Fibroblast of lung (primary cell): ENCODE measurements at places on chromosomes 3 and 15.

- no peak for DNase-seq
Observed at GRCh38 chr15:67558502-67558901, 16.0 kb downstream of the MAP2K5 start.

DNA sequence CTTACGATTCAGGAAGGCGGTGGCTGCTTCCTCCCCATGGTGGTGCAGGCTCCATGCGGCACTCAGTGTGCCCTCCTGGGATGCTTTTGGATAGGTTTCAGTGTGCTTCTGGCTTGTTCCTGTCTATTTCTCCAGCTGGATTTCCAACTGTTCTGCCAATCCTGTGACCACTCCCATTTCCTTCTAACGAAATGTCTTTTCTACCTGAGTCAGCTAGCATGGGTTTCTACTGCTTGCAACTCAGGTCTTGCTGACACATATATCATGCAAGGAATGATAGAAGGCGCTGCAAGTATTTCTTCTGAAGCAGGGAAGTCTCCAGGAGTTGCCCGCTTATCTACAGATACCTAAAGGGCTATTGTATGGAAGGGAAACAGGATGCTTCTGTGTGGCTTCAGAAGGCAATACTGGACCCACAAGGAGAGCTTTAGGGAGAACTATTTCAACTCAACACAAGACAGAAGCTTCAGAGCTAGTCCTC, 244.4 kb downstream of the OPA1 start:
- DNase-seq: no peak

DNA sequence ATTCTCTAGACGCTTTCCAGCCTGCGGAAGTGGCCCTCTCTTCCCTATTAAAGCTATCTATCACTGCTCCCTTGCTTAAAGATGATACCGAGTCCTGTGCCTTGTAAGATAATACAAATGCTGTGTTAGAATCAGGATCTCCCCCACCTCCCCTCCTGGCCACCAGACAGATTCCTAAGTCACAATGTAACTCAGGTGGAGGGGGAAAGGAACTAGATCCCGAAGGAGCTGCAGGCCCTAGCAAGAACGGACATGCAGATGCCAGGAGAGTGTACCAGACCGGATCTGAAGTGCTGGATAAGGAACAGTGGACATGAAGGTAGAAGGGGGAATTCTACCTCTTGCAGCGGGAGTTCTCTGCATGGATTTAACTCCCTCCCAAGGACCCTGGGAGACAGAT, 230.7 kb upstream of the LYSMD4 start:
- DNase-seq: no peak

- DNase-seq: peak; percentile 62
Observed at GRCh38 chr3:190514413-190515153, 698 bp downstream of the IL1RAP start.

DNA sequence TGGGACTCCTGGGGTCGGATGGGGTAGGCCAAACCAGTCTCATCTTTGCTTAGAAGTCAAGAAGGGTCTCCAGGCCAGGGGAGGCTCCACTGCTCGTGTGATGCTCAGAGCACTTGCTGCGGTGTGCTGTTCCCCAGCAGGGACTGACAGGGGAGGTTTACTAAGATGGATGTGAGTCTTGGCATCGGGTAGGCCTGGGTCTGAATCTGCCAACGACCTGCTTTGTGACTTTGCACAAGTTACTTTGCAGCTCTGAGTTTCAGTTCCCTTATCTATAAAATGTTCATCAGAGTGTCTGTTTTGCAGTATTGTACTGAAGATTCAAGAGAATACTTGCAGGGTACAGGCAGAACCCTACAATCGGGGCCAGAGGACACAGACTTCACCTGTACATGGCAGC, 17.3 kb upstream of the CDCP1 start:
- DNase-seq: no peak

GRCh38 chr15:91688811-91689210, 164.7 kb upstream of the SLCO3A1 start:
- DNase-seq: no peak

- no peak for DNase-seq
Observed at GRCh38 chr3:38347421-38348200, 1.0 kb downstream of the XYLB start.

DNA sequence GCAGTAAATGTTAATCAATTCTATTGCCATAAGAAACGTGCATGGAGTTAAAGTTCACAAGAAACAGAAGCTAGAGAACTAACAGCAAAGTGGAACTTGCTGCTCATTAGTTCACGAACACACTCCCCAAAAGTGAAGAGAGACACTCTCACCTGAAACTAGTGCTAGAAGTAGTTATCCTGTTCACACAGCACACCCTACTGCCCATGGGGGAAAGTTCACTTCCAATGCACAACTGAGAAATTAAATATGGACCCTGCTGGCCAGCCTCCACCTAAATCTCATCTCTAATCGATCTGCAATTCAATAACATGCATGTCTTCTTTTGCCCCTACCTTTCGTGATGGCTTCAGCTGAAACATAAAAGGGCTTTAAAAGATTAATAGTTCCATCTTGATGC, 39.4 kb upstream of the FRMD4B start:
- DNase-seq: peak; percentile 21

DNA sequence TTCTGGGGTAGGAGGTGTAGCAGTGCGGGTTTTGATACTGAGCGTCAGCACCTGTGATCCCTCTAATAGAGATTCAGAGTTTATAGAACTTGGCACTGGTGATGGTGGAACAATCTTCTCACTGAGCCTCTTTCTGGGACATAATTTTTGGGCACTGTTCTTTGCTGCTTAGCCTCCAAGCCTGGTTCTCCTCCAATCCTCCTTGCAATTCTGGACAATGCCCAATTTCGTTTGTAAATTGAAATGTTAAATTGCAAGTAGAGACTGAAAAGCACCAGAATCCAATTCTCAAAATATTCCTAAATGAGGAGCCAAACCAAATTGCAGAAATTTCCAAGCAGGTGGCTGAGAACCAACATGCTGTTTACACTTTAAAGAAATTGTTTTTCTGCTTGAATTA, 149.8 kb upstream of the ABI3BP start:
- DNase-seq: no peak

- DNase-seq: no peak
Observed at GRCh38 chr3:87694678-87695077, 364.1 kb downstream of the CGGBP1 start.

DNA sequence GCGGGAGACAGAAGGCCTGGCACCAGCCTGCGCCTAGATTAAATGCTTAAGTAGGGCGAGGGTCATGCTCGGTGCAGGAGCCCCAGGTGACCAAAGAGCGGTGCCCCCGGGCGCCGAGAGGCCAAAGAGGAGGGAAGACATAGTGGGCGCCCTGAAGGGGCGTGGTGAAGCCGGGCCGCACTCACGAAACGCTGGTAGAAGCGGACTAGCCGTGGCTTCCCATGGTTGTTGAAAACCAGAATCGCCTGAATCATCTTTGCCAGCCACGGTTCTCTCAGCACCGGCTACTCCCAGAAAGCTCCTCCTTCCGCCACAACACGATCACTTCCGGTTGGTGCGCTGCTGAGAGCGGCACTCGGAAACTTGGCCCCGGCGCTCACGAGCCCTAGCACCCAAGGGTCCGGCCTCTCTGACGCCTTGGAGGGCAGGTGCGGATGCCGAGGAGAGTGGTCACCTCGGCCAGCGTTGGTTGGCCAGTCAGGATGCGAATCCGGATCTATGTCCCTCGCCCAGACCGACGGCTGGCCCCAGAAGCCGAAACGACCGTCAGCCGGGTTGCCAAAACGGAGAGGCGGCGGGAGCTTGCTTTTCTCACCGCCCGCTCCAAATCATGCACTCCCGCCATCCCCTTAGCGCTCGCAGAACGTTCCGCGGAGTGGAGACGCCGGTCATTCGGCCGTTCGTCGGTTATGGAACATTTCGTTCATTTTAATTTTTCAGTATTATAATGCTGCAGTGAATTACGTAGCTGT, at the start of gene AP3S2:
Gene AP3S2, minus strand, starts transcription at position 299 of the 752 bp plus-strand sequence. Its CDS starts 45 bp downstream, at position 254.
- peak; percentile 96 for DNase-seq

DNA sequence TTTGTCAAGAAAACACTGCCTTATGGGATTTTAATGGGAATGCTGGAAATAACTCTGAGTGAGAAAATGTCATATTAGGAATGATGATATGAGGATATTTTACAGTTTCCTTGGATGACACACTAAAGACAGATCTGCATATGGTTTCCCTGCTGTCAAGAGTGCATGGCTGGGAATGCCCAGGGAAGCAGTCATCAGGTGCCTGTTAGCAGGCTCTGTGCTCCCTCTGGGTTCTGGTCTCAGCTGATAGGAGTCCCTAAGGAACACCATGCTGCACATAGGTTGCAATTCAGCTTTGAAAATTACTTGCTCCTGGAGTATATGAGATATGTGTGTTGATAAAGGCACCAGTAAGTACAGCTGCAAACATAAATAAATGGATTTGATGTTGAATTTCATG, 1064.6 kb downstream of the TUSC7 start:
- no peak for DNase-seq

- DNase-seq: peak; percentile 42
Observed at GRCh38 chr3:176785171-176785570, 412.1 kb downstream of the TBL1XR1 start.

DNA sequence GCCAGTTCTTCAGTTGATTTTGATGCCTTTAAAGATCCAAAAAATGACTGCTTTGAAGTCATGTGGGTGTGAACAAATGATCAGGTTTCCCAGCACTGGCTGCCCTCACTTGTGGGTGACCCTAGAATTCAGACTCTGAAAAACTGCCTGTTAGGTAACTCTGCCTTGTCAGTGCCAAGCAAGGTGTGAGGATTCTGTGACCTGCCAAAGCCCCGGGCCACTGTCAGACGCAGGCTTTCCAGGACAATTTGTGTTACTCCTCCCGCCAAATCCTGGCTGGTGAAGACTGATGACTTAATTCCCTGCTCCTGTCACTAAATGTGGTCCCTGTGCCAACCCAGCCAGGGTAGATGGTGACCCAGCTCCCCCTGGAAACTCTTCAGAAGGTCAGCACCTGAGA, 99.2 kb upstream of the PSMD6 start:
- no peak for DNase-seq

- DNase-seq: peak; percentile 86
Observed at GRCh38 chr15:39666677-39667076, 85.8 kb downstream of the THBS1 start.

GRCh38 chr3:131458653-131459052, 44.1 kb downstream of the MRPL3 start:
- no peak for DNase-seq

GRCh38 chr15:84702961-84703482, 12.9 kb downstream of the SEC11A start:
- DNase-seq: peak; percentile 56

DNA sequence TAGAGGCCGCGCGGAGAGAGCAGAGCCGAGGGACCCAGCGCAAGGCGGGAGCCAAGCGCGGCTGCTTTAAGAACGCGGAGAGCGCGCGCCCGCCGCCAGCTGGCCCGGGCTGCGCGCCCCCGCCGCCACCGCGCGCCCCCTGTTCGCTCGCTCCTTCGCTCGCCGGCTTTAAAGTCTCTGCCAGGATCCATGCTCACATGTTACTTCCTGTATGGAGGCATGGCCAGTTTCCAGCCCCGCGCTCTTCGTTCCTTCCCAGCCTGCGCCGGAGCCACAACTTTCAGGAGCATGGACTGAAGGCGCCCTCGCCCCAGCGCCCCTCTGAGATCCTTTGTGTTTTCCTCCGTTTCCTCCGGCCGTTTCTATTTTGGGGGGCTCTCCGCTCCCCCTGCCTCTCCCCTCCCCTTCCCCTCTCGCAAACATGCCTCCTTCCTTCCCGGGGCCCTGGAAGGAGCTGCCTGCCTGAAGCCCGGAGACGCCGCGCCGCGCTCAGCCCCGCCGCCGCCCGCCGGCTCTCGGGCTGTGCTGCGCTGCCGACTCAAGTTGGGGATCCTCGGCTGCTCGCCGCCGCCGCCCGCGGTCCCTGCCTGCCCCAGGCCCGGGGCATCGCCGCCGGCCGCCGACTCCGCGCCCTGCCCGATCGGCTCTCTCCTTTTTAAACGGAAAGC, at the start of gene PTPRG:
Gene PTPRG, plus strand, starts transcription at position 198 of the 668 bp plus-strand sequence. CDS start 717 bp downstream, outside the sequence.
- peak; percentile 96 for DNase-seq

GRCh38 chr3:144708437-144708836, 736.8 kb downstream of the DIPK2A start:
- DNase-seq: no peak
